Activated T-cell treated with anti-CD3 and anti-CD28 coated beads for 4 hours (primary cell): ENCODE measurements at places on chromosomes 2 and 18.

GRCh38 chr2:156455361-156455975, 19.3 kb downstream of the GPD2 start:
- no peak for DNase-seq

DNA sequence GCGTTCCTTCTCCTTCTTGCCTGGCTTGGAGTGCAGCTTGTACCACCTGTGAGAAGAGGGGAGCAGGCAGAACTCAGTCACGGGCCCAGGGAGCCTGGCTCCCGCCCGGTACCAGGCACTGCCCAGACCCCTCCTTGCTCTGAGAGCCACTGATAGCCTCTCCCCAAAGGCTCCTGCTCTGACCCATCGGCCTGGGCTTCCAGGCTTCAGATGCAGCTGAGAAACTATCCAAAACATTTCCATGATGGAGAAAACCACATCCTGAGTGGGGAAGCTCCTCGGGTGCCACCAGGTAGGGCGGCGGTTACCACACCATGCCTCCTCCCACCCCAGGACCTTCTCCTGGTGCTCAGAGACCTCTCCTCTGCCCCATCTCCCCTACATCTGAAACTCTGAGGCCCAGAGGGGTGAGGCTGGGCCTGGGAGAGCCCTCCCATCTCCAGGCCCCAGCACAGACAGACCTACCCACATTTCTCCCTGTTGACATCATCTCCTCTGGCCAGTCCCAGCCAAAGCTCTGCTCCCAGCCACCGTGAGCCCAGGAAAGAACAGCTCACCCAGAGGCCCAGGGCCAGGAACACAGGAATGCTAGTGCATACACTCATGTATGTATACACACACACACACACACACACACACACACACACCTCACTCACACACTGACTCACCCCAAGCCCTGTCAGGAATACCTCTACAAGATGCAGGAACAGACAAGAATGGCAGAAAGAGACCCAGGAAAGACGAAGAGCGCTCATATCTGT, 17.9 kb upstream of the SFXN5 start:
- no peak for DNase-seq

DNA sequence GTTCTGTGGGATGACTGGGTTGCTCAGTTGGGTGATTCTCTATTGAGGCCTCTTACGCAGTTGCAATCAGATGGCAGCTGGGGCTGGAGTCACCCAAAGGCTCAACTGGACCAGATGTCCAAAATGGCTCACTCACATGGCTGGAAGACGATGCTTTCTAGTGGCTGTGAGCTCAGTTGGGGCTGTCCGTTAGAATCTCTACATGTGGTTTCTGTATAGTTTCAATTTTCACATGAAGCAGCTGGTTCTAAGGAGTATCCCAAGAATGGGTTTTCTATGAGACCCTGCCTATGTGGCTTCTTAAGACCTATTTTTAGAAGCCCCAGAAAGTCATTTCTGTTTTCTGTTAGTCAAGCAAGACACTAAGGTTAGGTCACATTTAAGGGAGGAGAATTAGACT, 4.4 kb downstream of the XRCC5 start:
- DNase-seq = no peak

DNA sequence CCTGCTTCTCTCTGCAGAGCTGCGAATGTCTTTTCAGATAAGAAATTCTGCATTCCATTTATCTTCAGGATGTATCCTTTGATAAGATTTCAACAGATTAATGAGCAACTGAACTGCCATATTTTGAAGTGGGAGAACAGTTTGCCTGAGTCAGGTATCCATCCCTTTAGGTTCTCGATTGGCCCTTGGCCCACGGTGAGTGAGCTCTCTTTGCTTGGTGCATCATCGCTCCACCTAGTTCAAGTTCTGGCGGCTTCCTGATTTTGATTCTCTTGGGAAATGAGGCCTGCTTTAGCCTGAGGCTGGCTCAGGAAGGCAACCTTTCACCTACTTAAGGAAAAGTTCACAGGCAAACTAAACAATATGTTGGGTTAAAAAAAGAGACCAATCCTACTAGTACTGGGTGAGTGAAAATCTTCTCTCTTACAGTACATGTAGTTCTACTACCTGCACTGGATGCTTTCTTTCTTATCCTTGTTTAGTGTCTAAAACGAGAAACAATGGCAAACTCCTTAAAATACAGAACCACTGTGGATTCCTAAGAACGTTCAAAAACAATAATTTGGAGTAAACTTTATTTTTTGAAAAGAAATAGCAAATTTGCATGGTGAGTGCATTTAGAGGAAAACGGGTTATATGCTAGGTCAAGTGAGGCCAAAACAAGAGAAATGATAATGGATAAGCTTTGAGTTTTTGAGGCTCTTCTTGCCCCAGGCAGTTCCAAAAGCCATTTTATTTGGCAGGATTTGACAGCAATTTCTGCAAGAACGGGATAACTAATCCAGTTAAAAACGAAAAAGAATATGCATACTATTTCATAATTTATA, 837 bp upstream of the ACSL3 start:
- DNase-seq = no peak

DNA sequence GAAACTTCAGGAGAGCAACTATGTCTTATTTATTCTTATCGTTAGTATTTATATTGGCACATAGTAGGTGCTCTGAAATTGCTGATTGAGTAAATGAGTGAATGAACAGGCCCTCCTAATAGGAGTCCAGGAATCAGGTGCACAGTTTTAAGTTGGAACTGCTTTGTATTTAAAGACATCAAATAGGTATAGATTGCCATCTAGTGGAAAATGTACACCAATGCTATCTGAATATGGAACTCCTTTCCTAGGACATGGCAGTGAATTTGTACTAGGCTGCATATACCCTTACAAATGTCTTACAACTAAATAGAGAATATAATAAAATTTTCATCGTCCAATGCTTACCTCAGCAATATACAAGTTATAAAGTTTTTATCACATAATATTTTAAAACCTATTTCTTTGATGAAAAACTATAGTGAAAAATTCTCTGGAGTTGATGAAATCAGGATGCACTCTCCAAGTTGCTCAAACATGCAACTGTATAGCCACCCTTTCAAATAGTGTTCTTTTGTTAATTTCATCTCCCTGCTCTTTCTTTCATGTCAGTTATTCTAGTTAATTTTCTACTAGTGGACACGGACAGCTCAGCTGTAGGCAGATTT, 318.9 kb upstream of the SYT4 start:
- no peak for DNase-seq

DNA sequence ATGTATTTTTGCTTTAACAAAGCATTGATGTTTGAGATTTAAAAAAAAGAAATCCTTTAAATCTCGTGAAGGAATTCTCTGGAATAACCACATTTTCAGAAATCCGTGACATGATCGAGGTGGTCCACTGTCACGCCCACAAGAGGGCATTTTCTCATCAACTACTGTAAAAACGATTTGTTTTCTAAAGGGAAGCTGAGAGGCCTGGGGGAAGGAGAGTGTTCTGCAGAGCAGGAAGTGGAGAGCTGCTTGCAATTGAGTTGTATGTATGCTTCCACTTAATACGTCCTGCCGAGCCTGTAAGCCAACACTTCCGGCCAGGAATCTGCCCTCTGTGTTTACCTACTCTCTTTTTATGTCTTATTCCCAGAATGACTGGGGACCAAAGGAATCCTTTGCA, 19.4 kb downstream of the KLHL29 start:
- DNase-seq = no peak

- DNase-seq = no peak
These were observed 878.8 kb downstream of the TSN start for GRCh38 chr2:122634256-122634655.
